ENCODE measurements at places on chromosomes 4 and X. TPM values are rescaled to one million over a fixed set of nuclear protein-coding genes. Genes with fewer than 3 reads are reported as not detected.

RASL11B gene
- 0.08 TPM for total RNA-seq

NPY2R gene
- not detected for total RNA-seq

NAP1L3 gene
- 0.35 TPM for total RNA-seq

POF1B gene
- total RNA-seq = 2.1 TPM

PCDH10 gene
- total RNA-seq = 0.10 TPM

CENPE gene
- total RNA-seq = 8.1 TPM

MND1 gene
- 13.4 TPM for total RNA-seq

FAM47A gene
- total RNA-seq = not detected

LGI2 gene
- total RNA-seq = 0.20 TPM

CRLF2 gene
- 0.82 TPM for total RNA-seq

Measured in A549 treated with Hydrocortisone at 1 μM for 4 hours (cell line).